ENCODE measurements at places on chromosomes 2 and 18. TPM values are rescaled to one million over a fixed set of nuclear protein-coding genes. Genes with fewer than 3 reads are reported as not detected.
A peak's percentile ranks its signal among the peaks of the same experiment; 100 is the strongest.

- DNase-seq = no peak
Measured at GRCh38 chr2:70615222-70615621, 61.6 kb upstream of the TGFA start.

DNA sequence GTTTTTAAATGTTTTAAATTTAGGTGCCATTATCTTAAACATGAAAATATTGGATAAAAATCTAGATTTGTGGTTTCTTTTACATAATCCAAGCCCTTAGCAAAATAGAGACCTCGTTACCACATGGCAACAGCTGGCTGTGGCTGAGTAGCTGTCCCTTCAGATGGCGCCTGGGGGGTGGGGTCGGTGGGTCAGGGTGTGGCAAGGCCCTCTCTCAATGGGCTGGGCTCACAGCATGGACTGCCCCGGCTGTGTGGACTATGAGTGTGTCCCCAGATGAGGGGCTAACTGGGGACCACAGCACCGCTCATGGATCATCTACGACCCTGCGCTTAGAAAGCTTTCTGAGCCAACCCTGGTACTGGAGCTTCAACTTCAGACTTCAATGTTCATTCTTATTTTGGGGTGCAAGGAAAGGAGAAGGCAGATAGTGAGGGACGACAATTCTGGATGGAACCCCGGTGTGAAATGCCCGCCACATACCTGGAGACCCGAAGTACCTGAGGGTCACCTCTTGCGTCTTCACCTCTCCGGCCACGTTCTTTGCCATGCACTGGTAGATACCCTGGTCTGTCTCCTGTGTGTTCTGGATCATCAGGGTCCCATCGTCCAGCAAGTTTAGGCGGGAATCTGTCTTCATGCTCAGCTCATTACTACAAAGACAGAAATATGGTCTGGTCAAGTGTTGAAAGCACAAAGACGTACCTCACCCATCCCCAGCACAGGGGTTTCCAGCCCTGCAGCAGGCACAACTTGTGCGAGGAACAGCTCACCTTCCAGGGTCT is 71.0 kb downstream of the PXDN start:
- DNase-seq = no peak

DNA sequence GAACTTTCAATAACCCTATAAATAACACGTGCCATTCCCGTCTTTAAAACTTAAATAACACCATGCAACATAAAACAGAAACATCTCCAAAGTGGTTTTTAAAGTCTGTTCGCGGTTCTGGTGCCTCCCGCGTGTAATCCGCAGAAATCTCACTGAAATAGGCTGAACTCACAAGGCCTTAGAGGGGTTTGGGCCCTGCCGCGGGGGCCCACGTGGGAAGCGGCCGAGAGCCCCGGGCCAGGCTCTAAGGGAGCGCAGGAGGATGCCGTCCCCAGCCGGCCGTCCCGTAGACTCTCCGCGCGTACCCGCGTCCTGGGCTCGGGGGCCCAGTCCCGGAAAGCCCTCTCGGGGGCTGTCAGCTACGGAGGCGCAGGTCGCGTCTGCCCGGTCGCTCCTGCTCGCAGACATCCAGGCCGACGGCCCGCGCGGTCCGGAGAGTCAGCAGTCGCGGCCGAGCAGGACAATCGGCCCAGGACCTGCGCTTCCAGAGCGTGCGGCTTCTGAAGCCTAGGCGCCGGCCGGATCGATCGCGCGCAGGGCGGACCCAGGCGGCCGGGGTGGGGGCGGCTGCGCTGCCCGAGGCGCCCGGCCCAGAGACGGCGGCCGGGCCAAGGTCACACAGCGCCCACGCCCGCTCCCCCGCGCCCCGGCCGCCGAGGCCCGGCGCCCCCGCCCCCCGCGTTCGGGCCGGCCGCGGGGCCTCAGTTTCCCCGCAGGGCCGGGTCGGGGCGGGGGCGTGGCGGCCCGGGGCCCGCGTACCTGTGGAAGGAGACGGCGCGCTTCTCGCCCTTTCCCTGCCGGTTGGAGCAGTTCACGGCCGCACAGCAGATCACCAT is 558 bp downstream of the THAP4 start:
- peak; percentile 64 for DNase-seq

DNA sequence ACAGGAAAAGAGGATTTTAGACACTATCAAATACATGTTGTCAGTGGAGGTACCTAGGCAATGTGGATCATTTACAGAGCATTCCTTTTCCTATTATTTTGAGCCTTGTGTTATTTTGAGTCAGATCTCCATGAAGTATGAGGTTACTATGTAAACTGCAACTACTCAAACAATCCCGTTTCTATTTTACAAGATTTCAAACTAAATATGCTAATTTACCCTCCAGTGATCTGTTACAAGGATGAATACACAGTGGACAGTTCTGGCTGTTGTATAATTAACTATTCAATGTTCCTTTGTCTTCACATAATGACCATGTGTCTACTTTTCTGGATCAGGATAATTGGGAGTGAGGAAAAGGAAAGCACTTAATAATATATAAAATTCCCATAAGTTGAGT is 4.6 kb downstream of the HOXD1 start:
- DNase-seq = no peak

- no peak for DNase-seq
Measured at GRCh38 chr2:8882094-8882493, 44.7 kb upstream of the KIDINS220 start.

DNA sequence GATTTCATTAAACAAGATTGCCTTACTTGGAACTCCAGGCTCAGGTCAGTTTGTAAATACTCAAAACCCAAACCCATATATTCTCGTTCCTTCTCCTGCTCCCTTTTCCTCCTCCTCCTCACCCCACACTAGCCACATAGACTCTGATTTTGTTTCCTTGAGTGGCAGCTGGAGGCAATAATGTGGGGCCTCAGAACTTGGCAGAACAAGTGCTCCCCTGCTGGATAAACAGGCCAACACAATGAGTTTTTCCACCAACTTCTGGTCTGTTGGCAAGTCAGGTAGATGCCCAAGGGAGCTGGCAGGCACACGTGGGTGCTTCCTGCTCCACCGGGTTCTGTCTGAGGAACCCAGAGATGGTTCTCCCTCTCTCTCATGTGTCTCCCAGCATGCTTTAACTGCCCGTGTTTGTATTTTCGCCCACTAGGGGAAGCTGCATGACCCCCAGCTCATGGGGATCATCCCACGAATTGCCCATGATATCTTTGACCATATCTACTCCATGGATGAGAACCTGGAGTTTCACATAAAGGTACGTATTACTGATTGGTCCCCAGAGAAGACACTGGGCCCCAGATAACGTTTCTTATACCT is 61.9 kb downstream of the KIF5C start:
- DNase-seq = no peak

Gene SFTPB
- not detected for total RNA-seq

Gene PRKAG3
- not detected for total RNA-seq

Gene CYP27C1
- total RNA-seq = 8.0 TPM

Gene TOGARAM2
- total RNA-seq = 0.98 TPM

Gene HTR2B
- total RNA-seq = not detected

Gene ST6GAL2
- 8.3 TPM for total RNA-seq

Gene FBLN7
- total RNA-seq = 9.3 TPM

Gene CRYGD
- total RNA-seq = not detected

Gene VWC2L
- total RNA-seq = not detected

Gene C2orf78
- not detected for total RNA-seq

Data from progenitor cell of endocrine pancreas (in vitro differentiated cells).